ENCODE measurements at places on chromosomes 7 and 10. TPM values are rescaled to one million over a fixed set of nuclear protein-coding genes. Genes with fewer than 3 reads are reported as not detected.

- no peak for DNase-seq
Measured at GRCh38 chr7:153152801-153153422, 393.4 kb downstream of the ACTR3B start.

Gene MMP21
- total RNA-seq, result 0.07 TPM

- DNase-seq, result no peak
Measured at GRCh38 chr7:8465338-8465737, 31.9 kb downstream of the NXPH1 start.

GRCh38 chr10:42755556-42756093 lies 27.0 kb upstream of the BMS1 start:
- no peak for DNase-seq
